ENCODE measurements at places on chromosomes 5 and 9. TPM values are rescaled to one million over a fixed set of nuclear protein-coding genes. Genes with fewer than 3 reads are reported as not detected.

- DNase-seq = no peak
Measured at GRCh38 chr5:161414896-161415295, 131.6 kb downstream of the GABRB2 start.

- DNase-seq = no peak
Measured at GRCh38 chr5:101942321-101942882, 353.7 kb downstream of the SLCO4C1 start.

Gene SPINK4
- not detected for total RNA-seq

DNA sequence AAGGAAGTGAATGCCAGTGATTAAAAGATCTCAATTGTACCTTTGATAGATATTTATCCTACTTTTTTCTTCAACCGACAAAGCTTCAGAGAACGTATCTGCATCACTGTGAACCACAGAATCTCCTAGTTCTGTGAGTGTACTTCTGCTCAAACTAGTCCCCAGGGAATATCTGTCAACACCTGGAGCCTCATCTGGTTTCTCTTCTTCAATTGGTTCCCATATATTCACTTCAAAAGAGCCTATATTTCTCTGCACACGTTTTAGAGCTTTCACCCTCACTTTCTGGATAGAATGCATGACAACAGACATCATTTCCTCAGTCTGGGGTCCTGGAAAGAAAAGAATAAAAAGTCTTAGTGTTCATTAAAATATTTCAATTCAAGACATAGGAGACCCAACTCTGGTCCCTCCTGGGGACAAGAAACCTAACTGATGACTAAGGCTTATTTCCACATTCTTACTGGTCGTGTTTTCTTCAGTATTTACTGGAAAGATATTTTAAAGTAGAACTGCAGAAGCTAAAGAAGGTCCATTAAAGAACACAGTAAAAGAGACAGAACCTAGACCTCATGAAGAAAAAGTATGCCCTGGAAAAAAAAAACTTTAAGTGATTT is 64.3 kb downstream of the CPLANE1 start:
- no peak for DNase-seq

Gene MELK
- 0.23 TPM for total RNA-seq

DNA sequence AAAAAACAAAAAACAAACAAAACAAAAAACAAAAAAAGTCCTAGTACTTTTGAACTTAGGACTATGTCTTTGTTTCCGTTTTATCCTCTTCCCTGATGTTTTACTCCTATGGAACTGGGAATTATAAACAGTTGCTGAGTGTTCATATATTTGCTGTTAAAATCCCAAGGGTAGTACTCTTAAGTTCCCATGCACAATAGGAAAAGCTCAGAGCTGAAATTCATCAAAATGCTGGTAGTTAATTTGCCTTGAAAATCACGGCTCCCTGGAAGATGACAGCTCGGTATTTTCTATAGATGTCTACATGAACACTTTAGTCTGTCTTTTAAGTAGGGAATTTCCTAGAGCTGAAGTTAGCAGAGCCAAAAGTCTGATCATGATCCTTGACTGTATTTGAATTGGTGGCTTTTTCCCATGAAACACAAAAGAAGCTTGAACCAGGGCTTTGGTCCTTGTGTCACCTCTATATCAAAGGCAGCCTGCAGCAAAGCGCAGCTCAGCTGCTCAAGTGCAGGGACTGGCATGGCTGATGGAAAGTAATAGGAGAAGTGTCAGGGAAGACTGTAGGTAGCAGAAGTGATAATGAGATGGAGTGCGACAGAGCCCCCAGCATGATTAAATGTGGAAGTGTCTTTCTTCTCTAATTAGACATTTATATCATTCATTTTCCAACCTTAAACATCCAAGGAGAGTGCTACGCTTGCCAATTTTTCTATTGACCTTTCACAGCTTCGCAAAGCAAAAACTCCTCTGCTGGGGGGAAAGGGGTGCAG is 310.9 kb downstream of the TRIM36 start:
- no peak for DNase-seq

- no peak for DNase-seq
Measured at GRCh38 chr5:150211156-150212030, 21.5 kb downstream of the SLC6A7 start.

Gene PNPLA7
- total RNA-seq = 17.7 TPM

Gene NXNL2
- total RNA-seq = not detected

Gene ZBED3
- total RNA-seq = 40.1 TPM

Gene GDF9
- 0.15 TPM for total RNA-seq

Gene MCC
- 36.3 TPM for total RNA-seq
